ENCODE measurements at places on chromosomes 16 and 17.

DNA sequence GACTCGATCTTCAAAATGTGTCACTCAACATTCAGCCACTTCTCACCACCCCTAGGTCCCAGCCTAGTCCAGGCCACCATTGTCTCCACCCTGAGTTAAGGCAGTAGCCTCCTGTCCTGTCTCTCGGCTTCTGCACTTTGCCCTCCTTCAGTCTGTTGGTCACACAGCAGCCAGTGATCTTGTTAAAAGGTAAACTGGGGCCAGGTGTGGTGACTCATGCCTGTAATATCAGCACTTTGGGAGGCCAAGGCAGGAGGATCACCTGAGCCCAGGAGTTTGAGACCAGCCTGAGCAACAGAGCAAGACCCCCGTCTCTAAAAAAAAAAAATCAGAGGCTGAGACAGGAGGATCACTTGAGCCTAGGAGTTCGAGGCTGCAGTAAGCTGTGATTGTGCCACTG lies 25.8 kb downstream of the WWP2 start:
- DNase-seq, result no peak

GRCh38 chr17:54608634-54609155 lies 292.0 kb upstream of the TOM1L1 start:
- no peak for DNase-seq

DNA sequence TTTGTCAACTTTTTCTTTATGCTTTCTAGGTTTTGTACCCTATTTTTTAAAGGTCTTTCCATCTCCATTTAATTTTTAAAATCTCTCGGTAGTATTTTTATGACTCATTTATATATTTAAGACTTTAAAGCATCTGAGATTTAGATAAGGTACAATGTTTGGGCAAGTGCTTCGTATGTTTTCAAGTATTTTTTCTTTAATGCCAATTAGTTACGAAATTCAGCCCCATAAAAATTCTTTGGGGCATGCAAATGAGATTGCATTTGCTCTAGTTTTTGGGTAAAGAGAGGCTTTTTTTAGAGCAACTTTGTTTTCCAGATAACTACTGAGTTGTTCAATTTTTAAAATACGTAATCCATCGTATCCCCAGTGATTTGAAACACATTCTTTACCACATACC lies 65.3 kb upstream of the CRHR1 start:
- no peak for DNase-seq

DNA sequence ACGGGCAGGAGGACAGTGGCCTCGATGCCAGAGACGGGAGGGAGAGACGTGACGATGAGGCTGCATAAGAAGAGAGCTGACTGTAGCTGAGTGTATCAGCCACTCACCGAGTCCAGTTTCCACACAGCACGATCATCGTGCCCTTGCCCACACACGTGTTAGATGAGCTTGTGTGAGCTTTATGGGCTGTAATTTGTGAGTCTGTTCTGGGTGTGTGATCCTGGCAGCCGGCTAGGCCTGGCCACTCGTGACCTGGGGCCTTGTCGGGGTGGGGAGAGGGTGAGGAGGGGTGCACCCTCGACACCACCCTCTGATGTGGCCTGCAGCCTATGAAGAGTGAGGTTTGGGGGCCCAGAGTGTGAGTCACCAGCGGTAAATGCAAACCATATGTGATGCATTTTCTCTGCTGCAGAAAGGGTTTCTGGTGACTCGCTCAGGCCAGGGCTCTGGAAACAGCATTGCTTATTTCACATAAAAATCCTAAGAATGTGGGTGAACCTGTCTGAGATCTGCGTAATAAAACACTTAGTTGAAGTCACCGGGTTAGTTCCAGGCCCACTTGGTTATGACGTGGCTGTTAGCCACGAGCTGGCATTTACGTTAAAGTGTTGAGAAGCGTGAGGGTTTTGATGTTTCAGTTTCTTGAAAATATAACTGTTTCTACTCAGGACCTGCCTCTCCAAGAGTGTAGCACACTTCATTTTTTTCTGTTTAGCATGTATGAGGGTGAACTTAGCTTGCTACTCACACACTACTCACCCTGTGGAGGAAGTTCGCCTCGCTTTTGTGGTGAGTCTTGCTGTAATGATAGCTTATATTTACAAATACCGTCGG lies 4.2 kb downstream of the METRNL start:
- DNase-seq, result no peak

GRCh38 chr16:3035972-3036725 lies 595 bp downstream of the BICDL2 start:
- no peak for DNase-seq

- no peak for DNase-seq
These were observed 28.1 kb downstream of the NGFR start for GRCh38 chr17:49523196-49523595.

- no peak for DNase-seq
These were observed 413.9 kb upstream of the MAF start for GRCh38 chr16:80014241-80014939.

DNA sequence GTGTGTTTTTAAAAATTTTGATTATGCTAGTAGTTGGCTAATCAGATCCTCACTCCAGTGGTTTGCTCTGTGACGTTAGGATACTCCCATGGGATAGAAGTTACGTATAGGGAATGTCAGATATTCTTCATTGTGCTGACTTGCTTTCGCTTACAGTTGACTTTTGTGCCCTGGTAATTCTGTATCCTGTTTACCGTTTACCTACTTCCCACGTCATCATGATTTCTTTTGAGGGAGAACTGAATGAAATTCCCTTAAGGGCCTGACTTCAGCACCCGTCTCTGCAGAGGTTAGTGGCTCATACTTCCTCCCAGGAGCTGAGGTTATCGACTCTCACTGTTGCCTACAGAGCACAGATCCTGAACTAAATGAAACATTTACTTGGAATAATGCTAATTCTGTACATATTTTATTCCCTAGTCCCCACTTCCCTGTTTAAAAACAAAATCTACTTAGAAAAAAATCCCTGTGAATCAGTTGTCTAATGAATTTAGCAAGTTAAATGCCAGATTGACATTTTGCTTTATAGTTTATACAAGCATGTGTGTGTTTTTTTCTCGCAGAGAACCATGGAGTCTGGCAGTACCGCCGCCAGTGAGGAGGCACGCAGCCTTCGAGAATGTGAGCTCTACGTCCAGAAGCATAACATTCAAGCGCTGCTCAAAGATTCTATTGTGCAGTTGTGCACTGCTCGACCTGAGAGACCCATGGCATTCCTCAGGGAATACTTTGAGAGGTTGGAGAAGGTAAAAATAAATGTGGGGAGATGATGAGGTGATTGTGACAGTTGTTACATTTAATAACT lies 2.8 kb downstream of the PRKAR1A start:
- no peak for DNase-seq

GRCh38 chr17:40810494-40810893 lies 10.7 kb upstream of the KRT28 start:
- DNase-seq, result no peak

DNA sequence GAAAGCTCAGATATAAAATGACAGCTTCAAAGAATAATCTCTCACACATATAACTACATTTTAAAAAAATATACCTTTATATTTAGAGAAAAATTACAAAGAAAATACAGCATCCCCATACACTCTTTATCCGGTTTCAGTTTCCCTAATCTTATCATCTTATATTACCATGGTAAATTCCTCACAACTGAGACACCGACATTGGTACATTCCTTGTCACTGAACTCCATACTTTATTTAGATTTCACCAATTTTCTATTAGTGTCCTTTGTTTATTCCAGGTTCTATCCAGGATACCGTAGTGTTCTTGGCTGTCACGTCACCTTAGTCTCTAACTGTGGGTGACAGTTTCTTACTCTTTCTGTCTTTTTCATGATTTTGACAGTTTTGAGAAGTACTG lies 22.0 kb upstream of the ABCA10 start:
- no peak for DNase-seq

GRCh38 chr16:28904363-28904762 lies 20.7 kb downstream of the RABEP2 start:
- no peak for DNase-seq

DNA sequence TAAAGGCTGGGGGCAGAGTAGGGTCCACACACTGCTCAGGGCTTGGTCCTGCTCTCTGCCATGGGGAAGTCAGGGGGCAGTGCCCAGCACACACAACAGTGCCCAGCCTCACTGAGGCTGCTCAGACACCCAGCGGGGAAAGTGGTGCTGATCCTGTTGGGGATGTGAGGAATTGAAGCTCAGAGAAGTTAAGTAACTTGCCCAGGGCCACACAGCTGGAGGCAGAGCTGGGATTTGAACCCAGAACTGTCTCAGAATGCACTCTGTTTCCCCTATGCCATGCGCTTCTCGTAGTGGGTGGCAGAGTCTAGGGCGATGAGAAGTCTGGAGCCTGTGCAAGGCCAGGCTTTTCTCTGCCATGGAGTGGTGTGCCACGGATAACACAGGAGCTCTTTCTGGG lies 59.3 kb downstream of the SDK2 start:
- no peak for DNase-seq

DNA sequence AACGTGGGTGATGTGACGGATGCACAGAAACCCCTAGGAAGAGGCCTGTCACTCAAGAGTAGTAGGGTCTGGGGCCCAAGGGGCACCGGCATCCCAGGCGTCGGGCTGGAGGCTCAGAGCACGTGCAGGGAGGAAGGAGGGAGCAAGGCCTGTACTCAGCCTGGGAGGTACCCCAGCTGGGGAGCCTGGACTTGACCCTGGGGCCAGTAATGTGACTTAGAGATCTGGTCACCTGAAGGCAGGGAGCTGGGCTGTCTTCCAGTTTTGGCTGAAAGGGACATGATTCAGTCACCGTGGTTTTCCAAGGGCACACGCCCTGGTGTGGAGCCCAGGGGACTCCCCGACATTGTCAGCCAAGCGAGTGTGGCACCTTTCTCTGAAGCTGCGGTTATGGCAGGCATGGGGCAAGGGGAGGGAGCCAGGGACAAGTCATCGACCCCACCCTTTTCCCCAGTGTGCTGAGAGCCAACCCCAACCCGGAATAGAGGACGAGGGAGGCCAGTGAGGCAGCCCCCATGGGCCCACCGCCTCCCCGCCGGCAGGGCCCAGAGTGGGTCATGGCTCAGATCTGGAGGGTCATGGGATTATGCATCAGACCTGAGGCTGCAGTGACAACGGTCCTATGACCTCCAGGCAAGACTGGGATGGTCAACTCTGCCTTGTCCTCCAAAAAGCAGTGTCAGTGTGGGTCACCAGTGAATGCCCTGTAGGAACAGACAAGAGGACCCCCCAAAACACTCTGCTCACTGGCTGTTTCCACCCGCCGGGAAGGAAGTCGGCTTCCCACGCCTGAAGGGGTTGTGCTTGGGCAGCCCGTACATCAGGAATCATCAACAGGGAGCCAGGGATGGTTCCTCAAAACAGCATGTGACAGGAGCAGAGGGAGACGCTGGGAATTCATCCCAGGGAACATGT lies 41.9 kb downstream of the MEAK7 start:
- DNase-seq, result no peak

GRCh38 chr17:64063766-64064224 lies 43.4 kb upstream of the ICAM2 start:
- DNase-seq, result peak; percentile 60

DNA sequence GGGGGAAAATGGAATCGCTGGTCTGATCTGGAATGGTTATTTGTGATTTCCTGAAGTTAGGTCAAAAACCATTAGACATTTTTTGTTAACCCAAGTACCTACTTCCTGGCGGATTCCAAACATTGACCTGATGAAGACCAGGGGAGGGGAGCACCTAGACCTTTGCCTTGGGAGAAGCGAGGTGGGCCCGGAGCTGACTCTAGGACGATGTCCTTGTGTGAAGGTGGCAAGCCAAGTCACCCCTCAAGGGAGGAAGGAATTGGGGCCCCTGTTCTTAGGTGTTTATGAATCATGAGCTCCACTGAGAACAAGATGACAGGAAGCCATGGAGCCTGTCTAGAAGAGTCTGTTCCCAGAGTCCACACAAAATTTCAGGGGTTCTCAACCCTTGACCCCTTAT lies 204.9 kb upstream of the FOXF1 start:
- no peak for DNase-seq

DNA sequence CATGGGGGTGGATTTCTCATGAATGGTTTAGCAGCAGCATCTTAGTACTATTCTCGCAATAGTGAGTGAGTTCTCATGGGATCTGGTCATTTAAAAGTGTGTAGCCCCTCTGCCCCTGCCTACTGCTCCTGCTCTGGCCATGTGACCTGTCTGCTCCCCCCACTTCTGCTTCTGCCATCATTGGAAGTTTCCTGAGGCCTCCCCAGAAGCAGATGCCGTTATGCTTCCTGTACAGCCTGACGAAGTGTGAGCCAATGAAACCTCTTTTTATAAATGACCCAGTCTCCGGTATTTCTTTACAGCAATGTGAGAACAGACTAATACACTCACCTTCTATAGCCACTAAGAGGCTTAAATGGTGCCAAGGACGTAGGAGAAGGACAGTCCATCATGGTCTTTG lies 51.5 kb downstream of the NOL11 start:
- no peak for DNase-seq

GRCh38 chr16:264440-264951 lies 11.2 kb downstream of the RGS11 start:
- no peak for DNase-seq

DNA sequence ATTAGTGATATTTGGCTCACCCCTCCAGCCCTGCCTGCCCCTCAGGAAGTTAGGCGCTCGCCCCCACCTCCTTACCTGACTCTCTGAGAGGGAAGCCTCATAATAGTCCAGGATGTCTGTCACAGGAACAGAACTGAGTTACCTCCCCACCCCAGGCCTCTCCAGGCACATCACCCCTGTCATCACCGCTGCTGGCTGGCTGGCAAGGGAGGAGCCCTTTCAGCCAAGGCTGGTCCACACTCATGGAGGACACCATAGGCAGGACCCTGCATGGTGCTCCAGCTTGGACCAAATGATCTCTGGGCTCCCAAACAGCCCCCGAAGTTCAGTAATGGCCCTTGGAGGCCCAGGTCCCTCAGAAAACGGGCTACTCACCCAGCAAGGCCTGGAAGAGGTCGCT lies 1.5 kb downstream of the DLG4 start:
- no peak for DNase-seq

DNA sequence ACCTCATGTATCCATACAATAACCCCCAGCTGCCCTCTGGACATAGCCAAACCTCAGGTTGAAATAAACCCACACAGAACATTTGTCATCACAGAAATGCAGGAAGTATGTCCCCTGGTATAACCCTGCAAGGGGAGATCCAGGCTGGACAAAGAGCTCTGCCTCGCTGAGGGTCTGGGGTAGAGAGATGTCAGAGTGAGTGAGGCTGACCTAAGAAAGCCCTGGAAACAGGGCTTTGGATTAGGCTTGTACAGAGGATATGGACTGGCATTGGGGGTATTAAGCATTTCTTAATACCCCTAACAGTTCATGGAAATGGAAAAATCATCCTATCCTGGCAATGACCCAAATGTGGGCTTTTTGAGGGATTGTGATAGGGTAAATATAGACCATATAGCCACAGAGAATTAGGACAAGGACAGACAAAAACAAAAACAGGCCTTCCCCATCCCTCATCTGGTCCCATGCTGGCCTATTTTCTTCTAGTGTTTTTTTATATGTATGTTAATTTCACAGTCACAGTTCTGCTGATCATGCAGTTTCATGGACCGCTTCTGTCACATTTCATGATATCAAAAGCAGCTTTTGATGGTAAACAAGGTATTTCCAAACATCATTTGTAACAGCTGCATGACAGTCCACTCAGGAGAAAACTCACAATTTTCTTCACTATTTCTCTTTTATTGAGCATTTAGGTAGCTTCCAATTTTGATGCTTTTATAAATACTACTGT lies 26.1 kb downstream of the PLXDC1 start:
- no peak for DNase-seq

GRCh38 chr16:2692948-2693651 lies 10.8 kb downstream of the KCTD5 start:
- DNase-seq, result no peak

- DNase-seq, result no peak
These were observed 15.4 kb downstream of the MFSD11 start for GRCh38 chr17:76753061-76753961.

All from D721Med (cell line).